Posterior cingulate gyrus (tissue), 11 donors: ENCODE measurements at places on chromosomes 6 and 20.

GRCh38 chr20:7352165-7352564, 584.7 kb downstream of the BMP2 start:
- DNase-seq, result no peak

DNA sequence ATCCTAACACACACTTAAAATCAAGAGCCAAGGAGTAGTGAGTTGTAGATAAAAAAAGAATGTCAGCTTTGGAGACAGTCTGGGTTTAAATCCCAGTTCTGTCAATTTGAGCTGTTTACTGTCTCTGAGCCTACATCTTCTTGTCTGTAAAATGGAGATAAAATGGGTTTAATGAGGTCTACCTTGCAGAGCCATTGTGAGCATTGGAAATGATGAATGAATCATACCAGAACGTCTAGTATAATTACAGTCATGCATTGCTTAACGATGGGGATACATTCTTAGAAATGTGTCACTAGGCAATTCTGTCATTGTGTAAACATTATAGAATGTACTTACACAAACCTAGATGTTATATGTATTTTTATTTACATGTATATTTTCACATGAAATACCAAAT, 17.6 kb upstream of the SGK2 start:
- DNase-seq, result no peak

- DNase-seq, result no peak
Observed at GRCh38 chr20:41134362-41135186, 2.8 kb upstream of the PLCG1 start.

DNA sequence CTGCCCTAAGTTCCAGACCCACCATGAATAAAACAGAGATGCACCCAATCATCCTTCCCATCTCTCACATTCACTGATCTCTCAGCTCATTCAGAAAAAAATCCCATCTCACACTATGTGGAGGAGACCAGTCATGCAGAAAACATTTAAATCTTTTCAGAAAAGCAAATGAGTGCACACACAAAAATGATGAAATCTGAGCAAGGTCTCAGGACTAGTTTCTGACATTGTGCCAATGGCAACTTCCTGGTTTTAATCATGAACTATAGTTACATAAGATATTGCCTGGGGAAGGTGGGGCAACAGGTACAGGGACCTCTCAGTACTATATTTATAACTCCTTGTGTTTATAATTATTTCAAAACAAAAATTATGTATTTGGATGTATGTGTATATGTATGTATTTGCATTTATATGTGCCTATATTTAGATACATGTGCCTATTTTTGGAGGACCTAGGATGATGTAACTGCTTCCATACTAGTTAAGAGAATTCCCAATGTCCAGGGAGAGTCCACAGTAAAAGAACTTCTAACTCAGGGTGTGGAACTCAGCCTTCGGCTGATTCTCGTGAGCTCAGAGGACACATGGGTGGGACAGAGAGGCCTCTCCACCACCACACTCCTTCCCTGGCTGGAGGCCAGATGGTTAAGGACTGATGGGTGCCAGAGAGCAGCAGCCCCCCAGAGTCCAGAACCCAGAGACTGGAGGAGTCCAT, 71.7 kb upstream of the MAP3K4 start:
- DNase-seq, result no peak

- no peak for DNase-seq
Observed at GRCh38 chr6:52161689-52162438, 24.3 kb upstream of the IL17A start.
